GM13977 (cell line): ENCODE measurements at places on chromosomes 4 and X.

DNA sequence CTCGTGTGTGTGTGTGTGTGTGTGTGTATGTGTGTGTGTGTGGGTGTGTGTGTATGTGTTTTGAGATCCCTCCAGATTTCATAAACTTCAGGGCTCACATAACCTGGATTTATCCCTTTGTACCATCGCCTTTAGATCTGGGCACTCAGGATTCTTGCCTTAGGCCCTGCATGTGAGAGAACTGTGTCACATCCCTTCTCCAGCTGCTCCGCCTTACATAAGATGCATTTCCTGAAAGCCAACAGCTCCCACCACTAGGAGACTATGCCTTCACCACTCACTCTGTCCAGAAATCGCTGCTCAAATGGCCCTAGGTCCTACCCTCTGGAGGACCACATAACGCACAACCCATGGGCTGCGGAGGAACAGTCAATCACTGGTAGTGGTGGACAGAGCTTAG lies 348.8 kb downstream of the CCSER1 start:
- DNase-seq = no peak

GRCh38 chr4:69951602-69952001 lies 13.9 kb downstream of the CSN2 start:
- no peak for DNase-seq

GRCh38 chr4:141684785-141685184 lies 48.4 kb downstream of the IL15 start:
- no peak for DNase-seq

DNA sequence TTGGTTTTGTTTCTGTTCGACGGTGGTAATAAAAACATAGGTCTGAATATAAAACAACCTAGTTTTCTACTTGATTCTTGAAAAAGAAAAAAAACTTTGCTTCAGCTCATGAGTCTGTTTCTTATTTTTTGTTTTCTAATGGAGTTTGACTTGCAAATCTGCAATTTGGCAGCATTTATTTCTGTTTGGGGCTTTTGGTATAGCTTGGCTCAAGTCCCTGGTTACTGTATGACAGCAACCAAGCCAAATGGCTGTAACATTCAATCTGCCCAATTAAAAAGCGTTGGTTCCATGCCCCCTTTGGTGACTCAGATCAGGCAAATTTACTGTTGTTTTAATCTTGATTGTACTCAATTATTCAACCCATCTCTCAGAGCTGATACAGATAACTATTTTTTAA lies 263.4 kb downstream of the GRIA3 start:
- no peak for DNase-seq

DNA sequence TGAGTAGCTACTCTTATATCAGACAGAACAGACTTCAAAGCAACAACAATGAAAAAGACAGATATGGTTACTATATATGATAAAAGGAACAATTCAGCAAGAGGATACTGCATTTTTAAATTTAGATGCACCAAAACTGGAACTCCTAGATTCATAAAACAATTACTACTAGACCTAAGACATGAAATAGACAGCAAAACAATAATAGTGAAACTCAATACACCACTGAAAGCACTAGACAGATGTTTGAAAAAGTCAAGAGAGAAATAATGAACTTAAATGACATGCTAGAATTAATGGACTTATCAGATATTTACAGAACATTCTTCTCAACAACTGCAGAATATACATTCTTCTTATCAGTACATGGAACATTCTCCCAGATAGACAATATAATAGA lies 99.5 kb upstream of the ITM2A start:
- no peak for DNase-seq

- no peak for DNase-seq
These were observed 20.9 kb upstream of the PLAC1 start for GRCh38 chrX:134679221-134679620.

DNA sequence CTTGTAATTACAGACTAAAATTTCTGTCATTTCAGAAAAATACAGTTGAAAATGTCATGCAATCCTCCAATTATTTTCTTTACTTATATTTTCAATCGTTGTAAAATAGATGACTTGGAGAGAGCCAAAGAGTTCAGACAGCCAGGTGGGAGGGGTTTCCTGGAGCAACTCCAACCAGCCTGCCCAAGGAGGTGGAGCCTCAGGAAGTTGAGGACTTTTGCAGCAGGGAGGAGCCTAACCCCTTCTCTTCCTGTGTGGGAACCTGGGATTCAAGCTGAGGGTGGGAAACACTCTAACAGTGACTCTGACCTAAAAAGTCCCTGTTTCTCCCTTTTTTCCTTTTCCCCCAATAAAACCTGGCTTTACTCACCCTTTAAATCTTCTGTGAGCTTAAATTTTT lies 72.2 kb upstream of the GABRG1 start:
- DNase-seq = no peak

GRCh38 chr4:67608027-67608426 lies 49.5 kb downstream of the STAP1 start:
- no peak for DNase-seq

- DNase-seq = no peak
These were observed 77.7 kb downstream of the GPR143 start for GRCh38 chrX:9687899-9688298.

DNA sequence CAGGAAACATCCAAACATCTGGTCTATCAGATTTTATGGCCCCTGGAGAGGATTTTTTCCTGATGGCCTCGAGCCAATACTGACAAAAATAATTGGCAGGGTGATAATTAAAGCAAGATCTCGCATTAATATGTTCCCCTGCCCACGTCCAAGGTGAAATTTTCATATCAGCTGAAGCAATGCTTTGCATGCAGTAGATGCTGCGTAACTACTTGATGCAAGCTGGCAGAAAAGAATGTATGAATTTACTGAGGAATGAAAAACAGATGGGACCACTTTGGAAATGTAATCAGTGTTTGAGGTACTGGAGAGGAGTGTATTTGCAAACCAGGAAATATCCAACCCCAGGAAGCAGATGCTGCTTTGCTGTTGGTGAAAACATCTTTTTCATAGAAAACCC lies 36.8 kb upstream of the REST start:
- DNase-seq = no peak

DNA sequence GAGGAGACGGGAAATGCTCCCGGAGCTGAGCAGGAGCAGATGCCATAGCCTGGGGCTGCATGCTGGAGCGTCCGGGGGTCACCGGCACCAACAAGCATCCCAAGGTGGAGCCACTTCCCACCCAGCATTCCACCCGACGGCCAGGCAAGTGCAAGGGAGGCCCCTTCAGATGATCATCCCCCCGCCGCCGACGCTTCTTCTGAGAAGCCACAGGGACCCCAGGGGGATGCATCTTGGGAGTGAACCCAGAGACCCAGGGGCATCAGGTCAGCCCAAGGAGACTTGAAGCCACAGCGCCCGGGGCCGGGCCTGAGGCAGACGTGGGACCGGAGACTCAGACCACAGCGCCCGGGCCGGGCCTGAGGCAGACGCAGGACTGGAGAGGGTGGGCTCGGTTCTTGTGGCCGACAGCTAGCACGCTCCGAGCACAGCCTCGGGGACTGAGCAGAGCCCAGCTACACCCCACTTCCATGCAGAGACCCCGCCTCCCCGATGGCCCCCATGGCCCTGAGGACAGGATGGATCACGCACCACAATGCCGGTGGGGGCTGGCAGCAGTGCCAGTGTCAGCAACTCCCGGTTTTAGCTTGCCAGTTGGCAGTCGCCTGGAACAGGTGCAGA lies 33.0 kb upstream of the CPLX1 start:
- no peak for DNase-seq

GRCh38 chr4:88446124-88446523 lies 10.8 kb upstream of the HERC5 start:
- no peak for DNase-seq
